RCC 7860 (cell line): ENCODE measurements at places on chromosomes 5 and 9.

- DNase-seq, result no peak
Measured at GRCh38 chr5:151200913-151201595, 22.8 kb downstream of the CCDC69 start.

GRCh38 chr5:172979778-172980177, 3.8 kb upstream of the ATP6V0E1 start:
- no peak for DNase-seq

- DNase-seq, result no peak
Measured at GRCh38 chr5:140142856-140143255, 17.1 kb downstream of the IGIP start.

GRCh38 chr9:16704116-16705110, 166.1 kb downstream of the BNC2 start:
- DNase-seq, result peak; percentile 68

DNA sequence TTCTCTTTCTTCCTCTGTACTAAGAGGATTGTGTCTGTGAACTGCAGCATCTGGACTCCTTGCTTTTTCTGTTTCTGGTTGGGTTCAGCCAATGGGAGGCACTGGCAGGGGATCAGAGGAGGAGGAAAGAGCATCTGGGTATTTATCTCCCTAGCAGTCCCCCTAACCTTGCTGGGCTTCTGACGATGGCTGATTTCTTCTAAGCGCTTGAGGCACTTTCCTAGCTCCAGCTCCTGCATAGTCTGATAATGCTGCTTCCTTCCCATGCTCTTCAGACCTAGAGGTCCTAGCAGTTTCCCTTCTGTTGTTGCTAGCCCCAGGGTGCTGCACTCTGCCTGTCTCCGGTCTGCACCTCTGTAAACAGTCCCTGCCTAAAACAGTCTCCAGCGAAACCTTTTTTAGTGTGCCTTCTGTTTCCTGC, 225.1 kb downstream of the PDZD2 start:
- DNase-seq, result no peak

GRCh38 chr5:172935096-172935495, 24.1 kb upstream of the RPL26L1 start:
- DNase-seq, result no peak

- DNase-seq, result no peak
Measured at GRCh38 chr5:58571501-58571900, 11.4 kb upstream of the RAB3C start.

GRCh38 chr9:134641173-134641989, at the start of gene COL5A1:
Gene COL5A1, plus strand, starts transcription at chr9:134641803. Its CDS starts 385 bp downstream, at chr9:134642188.
- no peak for DNase-seq

GRCh38 chr5:140148508-140148907, 22.8 kb downstream of the IGIP start:
- DNase-seq, result no peak

GRCh38 chr5:109177227-109177626, 232.5 kb downstream of the PJA2 start:
- DNase-seq, result no peak

- DNase-seq, result no peak
Measured at GRCh38 chr5:168591302-168592013, 12.3 kb upstream of the PANK3 start.

- DNase-seq, result peak; percentile 99
Measured at GRCh38 chr5:170522211-170523141, 18.7 kb downstream of the KCNIP1 start.

GRCh38 chr9:98479449-98479848, 224.0 kb upstream of the TBC1D2 start:
- no peak for DNase-seq

DNA sequence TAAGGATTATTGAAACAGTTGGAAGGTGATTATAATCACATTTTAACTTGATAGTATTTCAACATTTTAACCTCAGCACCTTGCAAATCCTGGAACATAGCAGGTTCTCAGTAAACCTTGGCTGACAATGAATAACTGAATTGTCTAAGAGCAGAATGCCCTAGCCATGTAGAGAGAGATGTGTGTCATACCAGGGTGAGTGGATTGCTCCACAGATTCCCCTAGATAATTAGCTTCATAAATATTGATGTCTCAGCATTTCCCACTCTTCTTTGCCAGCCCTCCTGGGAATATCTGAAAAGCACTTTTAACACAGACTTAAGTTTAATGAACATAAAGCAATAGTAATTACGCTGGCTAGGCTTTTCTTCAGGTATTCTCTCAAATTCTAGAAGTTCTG, 363.5 kb downstream of the MAN2A1 start:
- DNase-seq, result no peak

- no peak for DNase-seq
Measured at GRCh38 chr5:55713871-55714270, 1.7 kb upstream of the SLC38A9 start.

GRCh38 chr9:20325008-20325407, 297.3 kb downstream of the MLLT3 start:
- no peak for DNase-seq

GRCh38 chr9:73402081-73403028, 250.7 kb downstream of the ANXA1 start:
- no peak for DNase-seq

DNA sequence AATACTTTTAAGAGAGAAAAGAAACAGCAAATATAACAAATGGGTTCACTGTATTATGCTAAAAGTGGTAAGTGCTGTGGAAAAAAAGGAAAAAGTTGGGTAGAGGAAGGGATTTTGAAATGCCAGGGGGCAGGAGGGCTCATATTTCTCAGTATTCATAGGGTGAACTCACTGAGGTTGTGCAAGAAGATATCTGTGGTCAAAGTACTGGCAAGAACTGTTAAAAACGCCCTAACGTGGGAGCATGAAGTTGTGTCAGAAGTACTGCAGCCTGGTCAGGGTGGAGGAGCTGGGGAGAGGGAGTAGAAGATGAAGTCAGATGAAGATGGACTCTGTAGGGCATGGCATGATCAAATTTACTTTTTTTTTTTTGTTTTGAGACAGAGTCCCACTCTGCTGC, 31.2 kb upstream of the SLC28A3 start:
- DNase-seq, result no peak

DNA sequence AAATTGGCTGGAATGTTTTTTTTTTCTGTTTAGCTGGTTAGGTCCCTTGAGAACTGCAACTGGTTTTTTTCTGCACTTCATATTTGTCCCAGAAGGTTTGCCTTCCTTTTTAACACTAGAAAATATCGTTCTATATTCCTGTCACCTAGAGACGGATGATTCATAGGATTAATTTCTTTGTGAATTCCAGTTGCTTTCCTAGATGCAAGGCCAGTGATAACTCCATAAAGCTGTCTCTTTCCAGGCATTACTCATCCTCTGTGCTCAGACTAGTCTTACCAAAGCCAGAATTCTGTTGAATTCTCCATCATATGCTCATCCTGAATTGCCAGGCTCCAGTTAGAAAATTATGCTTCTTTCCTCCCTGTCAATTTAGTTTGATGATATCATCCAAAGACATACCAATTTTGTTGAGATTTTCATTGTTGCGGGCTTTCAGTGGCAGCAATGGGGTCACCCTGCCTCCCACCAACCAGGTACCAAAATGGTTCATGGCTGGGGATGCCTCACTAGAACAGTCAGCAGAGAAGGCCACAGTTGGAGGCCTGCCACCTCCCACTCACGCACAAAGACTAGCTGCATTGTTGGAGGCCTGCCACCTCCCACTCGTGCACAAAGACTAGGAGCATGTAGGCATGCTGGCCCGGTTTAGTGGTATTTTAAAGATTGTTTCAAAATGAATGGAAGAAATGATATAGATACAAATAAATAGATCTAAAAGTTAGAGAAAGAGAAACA, 8.5 kb downstream of the BAAT start:
- DNase-seq, result peak; percentile 94

DNA sequence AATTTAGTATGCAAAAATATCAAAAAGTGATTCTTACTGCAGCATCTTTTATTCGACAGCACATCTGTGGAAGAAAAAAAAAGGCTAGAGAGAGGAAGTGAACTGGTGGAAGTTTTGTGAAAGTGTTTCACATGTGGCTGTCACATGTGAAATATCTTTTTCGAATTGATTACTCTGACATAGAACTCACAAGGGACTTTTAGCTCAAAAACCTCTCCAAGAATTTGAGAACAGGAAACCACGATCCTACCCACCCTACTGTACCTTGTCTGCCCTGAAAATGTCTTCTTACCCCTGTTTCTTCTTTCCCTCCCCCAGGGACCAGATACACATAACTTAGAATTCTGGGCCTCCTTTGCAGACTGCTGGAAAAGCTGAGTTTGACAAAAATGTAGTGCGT, 106.5 kb upstream of the PRRC1 start:
- no peak for DNase-seq

DNA sequence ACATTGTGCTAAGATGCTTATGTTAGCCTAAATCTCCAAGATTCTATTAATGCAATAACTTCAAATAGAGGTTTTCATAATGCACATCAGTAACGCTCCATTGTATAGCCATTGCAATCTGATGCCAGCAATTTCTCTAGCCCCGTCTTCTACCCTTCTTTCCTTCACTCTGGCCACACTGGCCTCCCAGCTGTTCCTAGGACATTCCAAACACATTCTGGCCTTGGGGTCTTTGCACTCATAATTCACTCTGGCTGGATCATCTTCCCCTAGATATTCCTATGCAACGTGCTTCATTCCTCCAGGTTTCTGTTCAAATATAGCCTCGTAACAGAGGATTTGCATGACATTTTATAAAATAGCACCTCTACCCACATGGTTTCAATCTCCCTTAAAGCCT, 23.3 kb downstream of the FAM81B start:
- no peak for DNase-seq

DNA sequence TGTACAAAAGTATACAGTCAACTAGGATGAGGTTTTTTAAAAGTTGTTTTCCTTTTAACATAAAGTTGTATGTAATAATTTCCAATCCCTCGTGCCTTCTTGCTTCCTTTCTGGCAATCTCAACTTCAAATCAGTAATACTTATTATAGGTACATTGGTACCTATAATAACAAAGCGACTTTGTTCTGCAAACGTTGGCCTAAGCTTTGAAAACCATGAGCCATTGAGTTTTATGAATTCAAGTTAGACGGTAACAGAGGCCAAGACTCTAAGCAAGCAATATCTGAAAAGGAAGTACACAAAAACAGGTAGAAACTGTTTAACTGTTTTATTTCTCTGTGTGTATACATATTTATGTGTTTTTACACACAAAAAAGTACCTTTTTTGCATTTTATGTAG, 135.2 kb upstream of the GRHPR start:
- DNase-seq, result no peak
